Activated T-cell treated with anti-CD3 and anti-CD28 coated beads for 1 hour (primary cell): ENCODE measurements at places on chromosomes 2 and 18.

DNA sequence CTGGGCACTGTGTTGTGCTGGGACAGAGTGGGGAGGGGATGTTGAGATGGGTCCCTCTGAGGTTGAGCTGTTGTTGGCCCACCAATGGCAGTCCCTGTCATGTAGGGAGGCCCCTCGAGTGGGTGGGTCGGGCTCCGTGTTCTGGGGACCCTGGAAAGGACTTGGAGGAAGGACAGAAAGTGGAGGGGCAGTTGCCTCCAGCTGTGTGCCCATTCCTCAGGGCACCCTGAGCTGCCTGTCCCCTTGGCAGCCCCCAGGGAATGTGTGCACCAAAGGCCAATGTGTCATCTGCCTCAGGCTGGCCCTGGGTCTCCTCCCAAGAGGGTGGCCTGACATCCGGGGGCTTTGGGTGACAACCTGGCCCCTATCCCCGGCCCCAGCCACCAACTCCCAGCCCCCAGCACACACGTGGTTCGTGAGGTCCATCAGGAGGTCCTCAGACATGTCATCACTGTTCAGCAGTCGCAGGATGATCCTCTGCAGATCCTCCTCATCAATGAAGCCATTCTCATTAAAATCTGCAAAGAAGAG is 57.7 kb downstream of the CIB4 start:
- DNase-seq: no peak

GRCh38 chr2:197007716-197008628 is 81.5 kb upstream of the PGAP1 start:
- no peak for DNase-seq

- no peak for DNase-seq
Measured at GRCh38 chr2:145415151-145415550, 895.2 kb upstream of the ZEB2 start.

- DNase-seq: no peak
Measured at GRCh38 chr2:168143813-168144212, 103.6 kb downstream of the STK39 start.

GRCh38 chr18:46751882-46752281 is 5.0 kb downstream of the ST8SIA5 start:
- DNase-seq: no peak

GRCh38 chr18:75455249-75456198 is 28.0 kb upstream of the SMIM21 start:
- no peak for DNase-seq

- DNase-seq: no peak
Measured at GRCh38 chr2:212078103-212078502, 460.5 kb downstream of the ERBB4 start.

DNA sequence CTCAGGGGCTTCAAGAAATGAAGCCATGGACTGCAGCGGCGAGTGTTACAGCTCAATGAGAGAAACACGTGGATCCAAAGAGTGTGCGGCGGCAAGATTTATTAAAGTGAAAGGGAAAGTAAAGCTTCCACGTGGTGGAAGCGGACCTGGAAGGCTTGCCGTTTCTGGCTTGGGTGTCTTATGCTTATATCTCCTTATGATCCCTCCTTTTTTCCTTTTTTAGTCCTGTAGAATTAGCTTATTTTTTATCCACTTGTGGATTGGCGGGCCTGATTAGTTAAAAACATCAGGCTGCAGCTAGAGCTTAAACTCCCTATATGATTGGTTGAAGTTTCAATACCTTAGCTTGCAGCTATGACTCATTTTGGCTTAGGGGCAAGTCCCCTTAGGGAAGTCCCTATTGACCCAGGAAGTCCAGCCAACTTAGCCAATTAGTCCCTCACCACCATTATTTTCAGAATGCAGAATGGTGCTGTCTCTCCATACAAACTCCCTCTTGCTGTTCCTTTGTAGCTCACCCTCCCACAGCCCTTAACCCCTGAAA is 11.6 kb upstream of the HNMT start:
- DNase-seq: no peak

- no peak for DNase-seq
Measured at GRCh38 chr2:232970051-232970450, 43.0 kb downstream of the NGEF start.

DNA sequence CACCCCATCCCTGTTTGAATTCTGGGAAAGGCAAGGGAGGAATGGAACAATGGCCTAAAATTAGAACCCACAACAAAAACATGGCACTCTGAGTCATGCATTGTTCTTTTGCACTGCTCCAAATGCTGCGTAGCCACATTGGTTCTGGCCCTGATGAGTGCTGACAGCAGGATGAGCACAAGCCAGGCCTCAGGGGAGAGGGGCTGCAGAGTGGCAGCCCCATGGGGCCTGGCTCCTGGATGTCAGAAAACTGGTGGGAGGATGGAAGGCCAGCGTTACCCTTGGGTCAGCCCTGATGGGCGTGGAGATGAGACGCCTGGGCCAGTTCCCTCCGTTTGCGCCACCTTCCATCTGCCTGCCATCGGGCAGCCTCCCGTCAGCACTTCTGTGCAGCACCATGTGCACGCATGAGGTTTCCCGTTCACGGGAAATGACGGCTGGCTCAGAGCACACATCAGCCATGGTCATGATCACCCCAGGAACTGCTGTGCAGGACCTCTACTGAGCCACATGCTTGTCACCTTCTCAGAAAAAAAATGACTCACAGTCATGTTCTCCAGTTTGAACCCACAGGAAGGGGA is 65.6 kb downstream of the CYP26B1 start:
- no peak for DNase-seq

GRCh38 chr2:129827311-129828090 is 152.0 kb upstream of the RAB6C start:
- DNase-seq: no peak

- DNase-seq: no peak
Measured at GRCh38 chr2:119301413-119301812, 65.2 kb downstream of the C2orf76 start.

DNA sequence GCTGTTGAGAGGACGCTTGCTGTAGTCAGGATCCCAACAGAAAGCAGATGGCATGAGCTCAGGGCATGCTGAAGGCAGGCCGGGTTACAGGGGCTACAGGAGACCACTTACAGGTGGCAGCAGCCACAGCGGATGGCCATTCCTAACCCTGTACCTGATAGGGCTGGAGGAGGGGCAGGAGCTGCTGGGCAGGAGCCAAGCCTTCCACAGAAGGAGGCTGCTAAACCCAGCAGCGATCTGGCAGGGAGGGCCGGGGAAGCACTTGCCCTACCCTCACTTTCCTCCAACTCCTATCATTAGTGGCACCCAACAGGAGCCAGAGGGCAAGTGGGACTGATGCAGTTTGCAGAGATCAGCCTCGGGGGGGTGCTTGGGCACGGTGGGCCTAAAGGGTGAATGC is 2.0 kb downstream of the ASB18 start:
- no peak for DNase-seq

GRCh38 chr2:106886916-106887758 is 1.2 kb upstream of the ST6GAL2 start:
- no peak for DNase-seq

DNA sequence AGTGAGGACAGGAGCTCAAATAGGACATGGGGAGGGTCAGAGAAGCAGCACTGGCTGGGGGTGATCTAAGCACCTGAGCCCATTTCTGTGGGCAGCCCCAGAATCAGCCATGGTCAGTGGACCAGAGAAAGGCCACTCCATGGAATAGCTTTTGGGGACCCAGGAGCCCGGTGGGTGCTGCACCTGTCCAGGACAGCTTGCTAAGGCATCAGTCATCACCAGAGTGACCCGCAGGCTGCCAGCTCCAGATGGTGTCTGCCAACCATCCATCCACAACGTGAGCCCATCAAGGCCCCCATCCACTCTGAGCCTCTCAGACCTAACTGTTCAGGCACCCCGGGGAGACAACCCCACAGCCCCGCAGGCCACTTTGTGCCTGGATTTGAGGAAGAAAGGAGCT is 23.6 kb upstream of the COL6A3 start:
- no peak for DNase-seq

DNA sequence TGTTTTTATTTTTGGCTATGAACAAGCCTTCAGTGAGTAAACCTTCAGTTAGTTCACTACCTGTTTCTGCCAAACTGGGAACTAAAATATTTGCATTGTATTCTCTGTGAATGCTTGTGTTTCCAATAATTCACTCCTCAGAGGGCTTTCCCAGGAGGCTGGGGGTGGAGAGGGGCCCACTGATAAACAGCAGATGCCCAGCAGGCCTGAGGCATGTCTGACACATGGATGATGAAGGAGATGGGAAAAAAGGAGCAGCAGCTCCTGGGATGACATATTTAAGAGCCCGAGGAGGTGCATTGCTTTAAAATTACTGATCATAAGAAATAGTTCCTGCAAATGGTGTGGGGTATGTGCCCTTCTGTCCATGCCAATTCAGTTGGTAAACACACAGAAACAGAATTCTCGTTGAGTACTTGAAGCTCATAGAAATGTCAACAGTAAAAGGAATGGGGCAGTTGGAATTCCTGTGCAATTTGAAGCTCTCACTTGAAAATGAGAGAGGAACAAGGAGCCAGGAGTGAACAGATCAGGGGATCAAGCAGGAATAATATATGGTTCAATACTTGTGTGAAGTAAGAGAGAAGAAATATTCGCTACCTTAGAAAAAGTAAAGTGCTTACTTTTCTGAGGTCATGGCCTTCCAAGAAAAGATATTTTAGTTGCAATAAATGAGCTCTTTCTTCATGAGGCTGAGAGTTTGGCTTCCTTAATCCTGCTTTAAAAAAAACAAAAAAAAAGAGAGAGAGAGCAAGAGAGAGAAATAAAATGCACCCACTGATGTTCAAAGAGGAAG is 22.0 kb upstream of the HNMT start:
- no peak for DNase-seq

- DNase-seq: no peak
Measured at GRCh38 chr2:160445673-160446072, 47.9 kb downstream of the RBMS1 start.

GRCh38 chr2:45852450-45853150 is 201.1 kb downstream of the PRKCE start:
- no peak for DNase-seq

GRCh38 chr2:216339456-216340279 is 32.6 kb downstream of the MARCHF4 start:
- no peak for DNase-seq

DNA sequence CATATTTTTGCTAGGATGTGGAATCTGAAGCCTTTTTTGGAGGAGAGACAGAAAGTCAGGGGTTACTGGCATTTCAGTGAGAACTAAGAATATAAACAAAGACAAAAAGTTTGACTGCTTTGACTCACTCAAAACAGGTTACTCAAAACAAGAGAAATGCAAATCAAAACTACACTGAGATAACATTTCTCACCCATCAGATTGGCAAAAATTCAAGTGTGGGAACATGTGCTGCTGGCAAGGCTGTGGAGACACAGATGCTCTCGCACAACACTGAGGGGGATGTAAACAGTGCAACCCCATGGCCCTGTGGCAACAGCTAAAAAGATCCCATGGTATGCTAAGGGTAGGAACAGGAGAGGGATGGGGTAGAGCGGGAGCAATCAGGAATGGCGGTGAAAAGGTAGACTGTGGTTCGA is 86.6 kb downstream of the DTNB start:
- no peak for DNase-seq

GRCh38 chr2:111149882-111150455 is 29.3 kb downstream of the BCL2L11 start:
- DNase-seq: no peak

DNA sequence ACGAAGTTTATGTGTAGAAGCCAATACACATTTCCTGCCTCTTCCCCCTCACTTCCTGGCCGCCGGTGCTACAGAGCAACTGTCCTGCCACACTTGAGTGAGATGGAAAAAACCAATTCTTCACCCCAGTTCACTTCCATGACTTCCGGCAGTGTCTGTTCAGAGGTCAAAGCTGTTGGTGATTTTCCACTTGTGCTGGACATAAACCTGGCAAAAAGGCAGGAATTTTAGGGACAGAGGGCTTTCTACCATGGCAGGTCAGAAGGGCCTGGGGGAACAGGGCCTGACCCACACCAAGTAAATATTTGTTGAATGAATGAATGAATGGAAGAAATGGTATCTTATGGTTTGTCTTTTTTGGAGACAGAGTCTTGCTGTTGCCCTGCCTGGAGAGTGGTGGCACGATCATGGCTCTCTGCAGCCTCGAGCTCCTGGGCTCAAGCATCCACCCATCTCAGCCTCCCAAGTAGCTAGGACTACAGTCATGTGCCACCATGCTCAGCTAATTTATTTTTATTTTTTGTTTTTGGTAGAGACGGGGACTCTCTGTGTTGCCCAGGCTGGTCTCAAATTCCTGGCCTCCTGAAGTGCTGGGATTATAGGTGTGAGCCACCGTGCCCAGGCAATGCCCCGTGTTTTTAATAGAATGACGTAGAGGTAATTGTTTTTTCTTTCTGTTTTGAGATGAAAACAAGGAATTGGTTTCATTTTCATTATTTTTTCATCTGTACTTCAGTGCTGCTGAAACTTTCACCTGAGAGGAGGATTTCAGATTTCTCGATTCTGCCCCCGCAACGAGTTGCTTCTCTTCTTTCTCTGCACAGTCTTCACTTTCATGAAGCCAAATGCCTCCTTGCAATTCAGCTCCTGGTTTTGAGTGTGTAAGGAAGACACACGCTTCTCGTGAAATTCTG is 48.0 kb upstream of the LPIN2 start:
- DNase-seq: no peak

DNA sequence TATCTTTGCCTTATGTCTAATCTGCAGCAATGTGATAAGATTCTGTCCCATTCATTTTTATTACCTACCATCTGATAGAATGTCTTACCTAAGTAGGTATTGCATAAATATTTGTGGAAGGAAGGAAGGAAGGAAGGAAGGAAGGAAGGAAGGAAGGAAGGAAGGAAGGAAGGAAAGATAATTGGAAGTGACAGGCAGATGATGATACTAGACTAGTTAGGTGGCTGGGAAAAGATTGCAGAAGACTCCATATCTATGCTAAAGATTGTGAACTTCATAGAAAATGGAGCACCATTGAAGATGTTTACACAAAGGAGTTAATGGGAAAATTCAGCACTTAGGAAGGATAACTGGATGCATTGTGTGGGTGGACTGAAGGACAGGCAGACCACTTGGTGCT is 909.0 kb downstream of the EPHA4 start:
- no peak for DNase-seq

DNA sequence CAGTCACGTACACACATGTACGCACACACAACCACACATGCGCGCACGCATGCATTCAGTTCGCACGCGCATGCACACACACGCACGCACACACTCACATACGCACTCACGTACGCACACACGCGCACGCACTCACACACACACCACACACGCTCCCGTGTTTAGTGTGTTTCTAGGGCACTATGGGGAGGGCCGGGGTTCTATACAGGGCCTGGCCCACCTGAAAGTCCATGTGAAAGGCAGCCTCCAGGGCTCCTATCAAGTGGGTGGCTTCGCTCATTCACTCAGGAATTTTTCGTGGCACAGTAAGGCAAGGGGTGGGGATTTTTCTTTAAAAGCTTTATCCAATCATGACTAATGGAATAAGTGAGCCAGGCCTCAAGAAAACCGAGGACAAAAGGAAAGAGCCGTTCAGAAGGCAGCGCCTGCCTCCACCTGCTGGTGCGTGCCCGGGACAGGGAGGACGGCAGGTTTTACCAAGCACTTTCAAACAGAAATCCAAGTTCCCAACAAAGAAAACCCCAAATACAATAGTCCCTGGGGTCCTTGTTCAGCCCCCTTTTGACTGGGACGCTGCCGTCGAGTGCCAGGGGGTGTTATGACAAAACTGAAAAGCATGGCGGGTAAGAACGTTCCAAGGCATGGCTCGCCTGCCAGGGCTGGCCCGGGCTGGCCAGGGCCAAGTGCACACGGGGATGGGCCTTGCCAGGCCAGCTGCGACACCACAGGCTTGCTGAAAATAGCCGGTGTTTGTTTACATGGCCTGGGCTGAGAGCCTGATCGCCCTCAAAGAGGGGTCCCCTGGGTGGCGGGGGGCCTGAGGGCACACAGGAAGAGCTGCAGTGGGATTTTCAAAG is 110.0 kb downstream of the HDAC4 start:
- DNase-seq: no peak
